ENCODE measurements at places on chromosomes 13 and 19.

- DNase-seq: no peak
Measured at GRCh38 chr19:16615808-16616207, 12.2 kb downstream of the MED26 start.

DNA sequence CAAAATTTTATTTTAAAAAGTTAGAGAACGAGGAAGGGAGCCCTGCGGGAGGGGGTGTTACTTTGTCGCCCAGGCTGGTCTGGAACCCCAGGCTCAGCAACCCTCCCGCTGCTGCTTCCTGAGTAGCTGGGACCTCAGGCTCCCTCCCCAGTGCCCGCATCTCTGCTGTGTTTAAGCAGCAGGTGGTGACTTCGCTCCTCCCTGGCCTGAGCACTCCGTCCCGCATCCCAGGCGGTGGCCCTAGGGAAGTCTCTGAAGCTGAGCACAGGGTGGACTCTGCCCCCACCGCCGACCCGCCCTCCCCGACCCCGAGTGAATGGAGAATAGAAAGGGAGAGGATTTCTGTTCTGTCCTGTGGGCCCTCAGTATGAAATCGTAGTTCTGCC is 30.5 kb downstream of the ZNF701 start:
- no peak for DNase-seq

GRCh38 chr19:690203-690602 is 5.0 kb downstream of the PRSS57 start:
- no peak for DNase-seq

GRCh38 chr19:51366389-51367254 is 434 bp upstream of the ETFB start:
- peak; percentile 95 for DNase-seq

- DNase-seq: peak; percentile 51
Measured at GRCh38 chr13:36275190-36276002, 22.2 kb downstream of the CCDC169 start.

GRCh38 chr13:73272831-73273230 is 214.0 kb downstream of the KLF5 start:
- DNase-seq: no peak

- DNase-seq: no peak
Measured at GRCh38 chr13:19742643-19743042, 40.1 kb downstream of the PSPC1 start.

DNA sequence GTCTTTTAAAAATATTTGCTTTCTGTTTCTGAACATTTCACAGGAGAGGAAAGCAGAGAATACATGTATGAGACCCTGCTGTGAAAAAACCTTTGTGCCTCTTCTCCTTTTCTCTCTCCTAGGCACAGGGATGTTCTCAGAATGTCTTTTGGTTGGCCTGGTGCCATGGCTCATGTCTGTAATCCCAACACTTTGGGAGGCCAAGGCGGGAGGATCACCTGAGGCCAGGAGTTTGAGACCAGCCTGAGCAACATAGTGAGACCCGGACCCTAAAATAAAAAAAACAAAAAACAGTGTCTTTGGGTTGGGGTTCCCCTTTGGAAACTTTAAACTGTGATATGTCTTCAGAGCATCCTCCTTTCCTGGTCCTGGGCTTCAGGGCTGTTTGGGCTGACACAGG is 1.5 kb downstream of the ZNF627 start:
- no peak for DNase-seq

- DNase-seq: peak; percentile 31
Measured at GRCh38 chr13:77779552-77780272, 82.2 kb downstream of the SLAIN1 start.

GRCh38 chr19:12676384-12676792 is 5.3 kb downstream of the DHPS start:
- peak; percentile 33 for DNase-seq

DNA sequence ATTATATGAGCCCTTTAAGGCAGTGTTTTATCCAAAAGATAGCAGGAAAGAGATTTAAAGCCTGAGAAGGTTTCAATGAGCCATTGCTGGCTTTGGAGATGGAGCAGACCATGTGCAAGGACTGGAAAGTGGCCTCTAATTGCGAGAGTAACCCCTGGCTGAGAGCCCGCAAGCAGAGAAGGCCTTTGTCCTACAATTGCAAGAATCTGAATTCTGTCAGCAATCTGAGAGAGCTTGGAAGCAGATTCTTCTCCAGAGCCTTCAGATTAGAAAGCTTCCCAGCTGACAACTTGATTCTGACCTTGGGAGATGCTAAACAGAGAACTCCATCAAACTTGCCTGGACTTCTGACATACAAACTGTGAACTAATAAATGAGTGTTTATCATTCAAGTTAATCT is 528.7 kb upstream of the KLF12 start:
- DNase-seq: no peak

GRCh38 chr13:73089213-73089612 is 30.4 kb downstream of the KLF5 start:
- no peak for DNase-seq

DNA sequence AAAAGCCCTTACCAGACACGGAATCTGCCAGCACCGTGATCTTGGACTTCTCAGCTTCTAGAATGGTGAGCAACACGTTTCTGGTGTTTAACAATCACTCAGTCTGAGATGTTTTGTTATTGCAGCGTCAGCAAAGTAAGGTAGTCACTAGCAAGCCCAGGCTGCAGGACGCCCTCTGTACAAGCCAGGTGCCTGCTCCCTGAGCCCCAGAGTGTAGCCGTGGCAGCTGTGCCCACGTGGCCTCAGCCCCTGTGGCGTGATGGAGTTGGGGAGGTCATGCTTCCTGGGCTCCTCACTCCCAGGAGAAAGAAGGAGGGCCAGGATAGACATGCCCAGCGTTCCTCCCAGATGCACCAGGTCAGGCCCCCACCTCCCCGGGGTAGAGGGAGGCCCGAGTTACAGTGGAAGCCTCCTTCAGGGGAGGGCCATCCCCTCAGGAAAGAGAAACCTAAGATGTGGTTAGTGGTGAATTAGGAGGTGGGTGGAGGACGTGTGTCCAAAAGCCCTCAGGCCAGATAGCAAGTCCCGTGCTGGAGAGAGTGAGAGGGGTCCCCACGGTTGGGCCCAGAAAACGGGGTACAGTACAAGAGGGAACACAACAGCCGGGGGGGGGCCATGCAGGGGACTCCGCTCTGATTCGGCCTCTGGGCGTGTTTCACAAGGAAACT is 169.6 kb upstream of the SOX1 start:
- no peak for DNase-seq

DNA sequence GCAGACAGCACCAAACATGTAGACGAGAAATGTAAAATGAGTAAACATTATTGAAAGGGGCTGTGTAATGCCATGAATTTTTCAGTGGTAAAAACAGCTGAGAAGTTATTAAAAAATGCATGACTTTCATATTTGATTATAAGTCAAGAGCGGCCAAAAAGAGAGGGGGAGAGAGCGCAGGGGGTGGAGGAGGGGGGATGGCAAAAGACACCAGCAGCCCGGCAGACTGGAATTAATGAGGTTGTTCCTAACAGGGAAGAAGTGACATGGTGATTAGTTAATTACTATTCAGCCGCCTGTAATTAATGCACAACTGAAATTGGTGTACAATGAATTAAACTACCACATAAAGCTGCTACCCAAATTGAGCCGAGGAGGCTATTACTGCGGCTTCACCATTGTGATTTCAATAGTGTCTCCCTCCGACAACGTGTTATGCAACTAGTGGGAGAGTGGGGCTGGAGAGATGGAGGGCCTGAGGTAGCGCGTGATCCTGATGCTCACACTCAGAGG is 89.1 kb upstream of the VSTM2B start:
- no peak for DNase-seq

GRCh38 chr19:48506138-48506733 is 5.4 kb downstream of the LMTK3 start:
- no peak for DNase-seq

- no peak for DNase-seq
Measured at GRCh38 chr13:50758796-50759195, 84.7 kb downstream of the DLEU7 start.

DNA sequence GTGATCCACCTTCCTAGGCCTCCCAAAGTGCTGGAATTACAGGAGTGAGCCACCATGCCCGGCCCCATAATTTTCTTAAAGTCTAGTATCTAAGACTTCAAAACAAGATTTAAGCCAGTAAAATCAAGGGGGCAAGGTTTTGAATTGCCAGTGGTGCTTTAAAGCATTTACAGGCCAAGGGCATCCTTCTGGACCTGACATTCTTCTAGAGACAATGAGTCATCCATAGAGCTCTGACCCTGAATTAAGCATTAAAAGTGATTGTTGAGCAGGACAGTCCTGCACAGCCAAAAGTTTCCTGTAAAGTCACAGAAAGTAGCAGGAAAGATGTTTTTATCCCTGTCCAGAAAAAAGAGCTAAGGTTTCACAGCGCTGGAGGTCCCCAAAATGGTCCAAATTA is 50.9 kb upstream of the ATP12A start:
- DNase-seq: no peak

DNA sequence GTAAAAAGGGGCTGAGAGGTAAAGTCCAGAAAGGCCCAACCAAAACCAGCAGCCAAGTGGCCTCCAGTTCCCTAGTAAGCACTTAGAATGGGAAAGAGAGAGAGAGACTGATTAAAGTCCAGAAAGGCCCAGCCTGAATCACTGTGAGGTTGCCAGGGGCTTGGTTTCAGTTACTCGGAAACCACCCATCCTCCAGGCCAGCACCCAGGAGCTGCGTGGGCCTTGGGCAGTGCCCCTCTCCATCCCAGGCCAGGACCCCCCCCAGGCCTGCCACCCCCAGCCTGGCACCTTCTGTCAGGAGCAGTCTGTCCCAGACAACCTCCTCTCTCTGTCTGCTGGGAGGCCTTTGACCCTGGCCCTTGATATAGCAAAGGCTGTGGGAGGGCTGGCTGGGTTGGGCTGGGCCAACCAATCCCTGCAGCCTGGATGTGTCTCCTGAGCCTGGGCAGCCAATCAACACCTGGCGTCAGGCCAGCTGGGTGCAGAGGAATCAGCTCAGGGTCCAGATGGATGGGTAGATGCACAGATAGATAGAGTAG is at the start of gene CYP4F2:
Gene CYP4F2 (minus strand): TSS at position 337 of the 539 bp plus-strand sequence. CDS start 463 bp downstream, outside the sequence.
- no peak for DNase-seq

DNA sequence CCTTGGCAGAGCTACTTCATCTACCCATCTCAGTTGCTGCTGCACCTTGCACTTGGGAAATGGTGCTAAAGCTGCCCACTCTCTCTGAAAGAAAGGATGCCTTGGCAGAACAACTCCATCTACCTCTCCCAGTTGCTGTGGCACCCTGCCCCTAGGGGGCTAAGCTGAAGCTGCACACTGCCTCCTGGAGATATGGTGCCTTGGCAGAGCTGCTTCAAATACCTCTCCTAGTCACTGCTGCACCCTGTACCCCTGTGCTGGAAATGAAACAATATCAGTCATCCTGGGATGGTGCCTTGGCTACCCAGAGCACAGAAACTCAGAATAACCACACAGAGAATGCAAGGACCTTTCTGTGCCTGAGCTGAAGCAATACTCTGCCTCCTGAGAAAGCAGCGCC is 615.8 kb downstream of the DIAPH3 start:
- no peak for DNase-seq

DNA sequence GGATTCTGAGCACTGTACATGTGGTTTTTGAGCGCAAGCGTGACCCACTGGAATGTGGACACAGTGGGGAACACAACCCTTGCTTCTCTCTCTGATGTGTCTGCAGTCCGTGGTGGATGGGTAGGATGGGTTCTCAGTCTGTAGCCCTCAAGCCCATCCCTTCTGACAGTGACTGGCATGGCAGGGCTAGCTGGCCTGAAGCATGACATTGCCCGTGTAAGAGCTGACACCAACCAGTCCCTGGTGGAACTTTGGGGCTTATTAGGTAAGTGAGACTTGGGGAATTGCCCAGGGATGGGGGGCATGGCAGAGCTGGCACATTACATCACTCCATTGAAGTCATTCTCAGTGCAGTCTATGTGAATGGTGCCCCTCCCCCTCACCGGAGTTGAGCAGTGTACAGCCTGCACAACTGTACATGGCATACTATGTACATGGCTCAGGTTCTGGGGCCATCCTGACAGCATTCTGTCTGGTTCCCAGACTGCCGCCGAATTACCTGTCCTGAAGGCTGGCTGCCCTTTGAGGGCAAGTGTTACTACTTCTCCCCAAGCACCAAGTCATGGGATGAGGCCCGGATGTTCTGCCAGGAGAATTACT is 16.8 kb downstream of the CLEC17A start:
- DNase-seq: no peak

DNA sequence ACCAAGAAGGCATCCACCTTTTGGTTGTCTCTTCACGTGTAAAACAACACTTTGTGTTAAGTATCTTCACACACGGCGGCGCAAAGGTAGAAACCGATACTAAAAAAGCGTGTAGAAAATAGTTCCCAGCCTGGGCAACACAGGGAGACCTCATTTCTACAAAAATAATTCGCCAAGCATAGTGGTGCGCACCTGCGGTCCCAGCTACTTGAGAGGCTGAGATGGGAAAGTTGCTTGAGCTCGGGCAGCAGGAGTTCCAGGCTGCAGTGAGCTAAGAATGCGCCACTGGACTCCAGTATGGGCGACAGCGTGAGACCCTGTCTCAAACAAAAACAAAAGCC is 573 bp upstream of the ERCC5 start:
- no peak for DNase-seq

- DNase-seq: no peak
Measured at GRCh38 chr19:3266792-3267514, 42.5 kb downstream of the CELF5 start.

GRCh38 chr13:31769575-31769974 is 30.2 kb downstream of the RXFP2 start:
- DNase-seq: no peak

GRCh38 chr19:11534948-11535347 is 3.7 kb upstream of the CNN1 start:
- DNase-seq: no peak

DNA sequence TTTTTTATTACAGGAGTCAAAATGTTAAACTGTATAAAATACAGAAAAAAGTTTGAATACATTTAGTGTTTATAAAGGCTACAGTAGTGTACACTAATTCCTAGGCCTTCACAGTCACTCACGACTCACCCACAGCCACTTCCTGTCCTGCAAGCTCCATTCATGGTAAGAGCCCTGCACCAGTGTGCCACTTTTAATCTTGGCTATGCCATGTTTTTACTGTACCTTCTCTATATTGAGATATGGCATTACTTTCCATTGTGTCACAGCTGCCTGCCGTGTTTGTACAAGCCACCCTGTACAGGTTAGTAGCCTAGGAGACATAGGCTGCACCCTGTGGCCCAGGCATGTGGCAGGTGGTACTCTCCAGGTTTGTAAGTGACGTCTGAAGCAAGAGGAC is 32.1 kb downstream of the C1QTNF9 start:
- DNase-seq: peak; percentile 7

- DNase-seq: no peak
Measured at GRCh38 chr13:97640268-97640667, 206.3 kb downstream of the RAP2A start.

DNA sequence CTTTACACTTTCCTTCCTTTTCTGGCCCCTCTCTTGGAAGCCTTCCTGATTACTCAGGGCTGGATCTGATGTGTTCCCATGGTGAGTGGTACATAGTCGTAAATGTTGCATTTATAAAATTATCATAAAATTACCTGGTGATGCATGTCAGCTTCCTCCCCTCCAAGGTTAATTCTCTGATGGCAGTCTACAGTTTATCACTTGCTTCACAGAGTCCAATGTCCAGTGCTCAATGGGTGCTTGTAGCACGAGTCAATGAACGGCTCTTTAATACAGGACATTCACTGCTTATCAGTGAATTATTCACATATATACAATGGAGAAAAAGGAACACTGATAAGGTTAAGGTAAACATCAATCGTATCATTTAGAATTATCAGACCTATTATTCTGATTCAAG is 27.0 kb upstream of the OXGR1 start:
- DNase-seq: no peak

Measured in fibroblast of skin of left quadriceps (primary cell).